Brain microvascular endothelial cell (primary cell): ENCODE measurements at places on chromosomes 12 and 14.

DNA sequence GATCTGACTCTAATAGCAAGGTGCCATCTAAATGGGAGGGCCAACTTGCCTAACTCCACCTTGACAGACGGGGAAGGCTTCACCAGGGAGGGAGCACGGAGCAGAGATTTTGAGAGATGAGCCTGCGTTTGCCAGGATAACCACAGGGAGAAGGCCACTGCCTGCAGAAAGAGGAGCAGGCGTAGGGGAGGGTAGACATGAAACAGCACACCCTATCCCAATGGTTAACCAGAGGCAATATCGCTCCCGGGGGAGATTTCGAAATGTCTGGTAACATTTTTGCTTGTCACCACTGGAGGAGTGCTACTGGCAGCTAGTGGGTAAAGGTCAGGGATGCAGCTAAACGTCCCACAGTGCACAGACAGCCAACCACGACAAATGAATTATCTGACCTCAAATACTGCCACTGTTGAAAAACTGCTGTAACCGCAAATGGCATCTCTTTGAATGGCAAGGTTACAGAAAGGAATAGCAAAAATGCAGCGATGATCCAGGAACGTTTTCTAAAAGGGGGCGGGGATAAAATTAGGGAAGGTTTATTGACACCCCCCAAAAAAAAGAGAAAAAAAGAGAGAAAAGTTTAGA, 126.0 kb upstream of the ATF7IP start:
- DNase-seq = peak; percentile 31

GRCh38 chr12:27824126-27824842, 44.2 kb upstream of the MANSC4 start:
- no peak for DNase-seq

- DNase-seq = peak; percentile 16
These were observed at the start of gene ABCC9 for GRCh38 chr12:21940549-21941505. Gene ABCC9 (minus strand): TSS chr12:21941426. CDS start chr12:21936674, 4,752 bp downstream.

DNA sequence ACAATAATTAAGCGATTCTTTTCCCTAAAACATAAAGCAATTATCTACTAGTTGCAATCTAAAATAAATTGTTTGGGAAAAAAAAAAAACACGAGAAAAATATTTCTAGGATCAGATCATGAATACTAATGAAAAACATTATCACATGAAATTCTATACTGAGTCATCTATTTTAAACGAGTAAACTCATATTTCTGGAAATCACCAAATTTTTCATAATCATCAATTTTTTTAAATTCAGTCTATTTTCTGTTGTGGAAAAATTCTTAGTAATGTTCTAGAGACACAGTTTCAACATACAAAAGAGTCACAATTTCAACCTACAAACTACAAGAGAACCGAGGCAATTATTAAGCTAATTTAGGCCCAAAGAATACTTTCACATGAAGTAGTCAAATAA, 245.6 kb upstream of the SOX5 start:
- no peak for DNase-seq

DNA sequence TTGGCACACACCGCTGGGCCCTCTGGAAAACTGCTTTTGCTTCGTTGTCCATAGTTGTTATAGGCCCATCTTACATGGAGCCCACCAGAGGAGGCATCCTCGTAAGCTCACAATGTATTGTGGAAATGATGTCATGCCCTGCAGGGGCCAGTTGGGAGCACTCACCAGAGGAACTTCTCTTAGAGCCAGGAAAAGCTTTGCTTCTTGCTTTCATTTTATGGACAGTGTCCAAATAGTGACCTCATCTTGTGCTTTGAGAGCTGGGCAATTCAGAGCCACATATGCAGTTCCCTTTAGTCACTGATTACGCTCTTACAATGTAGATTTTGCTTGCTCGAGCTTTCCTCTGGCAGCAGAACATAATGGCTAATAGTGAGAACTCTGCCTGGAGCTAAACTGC, 275.6 kb downstream of the AACS start:
- peak; percentile 50 for DNase-seq

- DNase-seq = no peak
These were observed 109.0 kb downstream of the ESR2 start for GRCh38 chr14:64185184-64185583.
